NCI-H187 (cell line): ENCODE measurements at places on chromosomes 5 and 9.

- DNase-seq: no peak
Observed at GRCh38 chr5:56681346-56681745, 134.0 kb upstream of the MAP3K1 start.

DNA sequence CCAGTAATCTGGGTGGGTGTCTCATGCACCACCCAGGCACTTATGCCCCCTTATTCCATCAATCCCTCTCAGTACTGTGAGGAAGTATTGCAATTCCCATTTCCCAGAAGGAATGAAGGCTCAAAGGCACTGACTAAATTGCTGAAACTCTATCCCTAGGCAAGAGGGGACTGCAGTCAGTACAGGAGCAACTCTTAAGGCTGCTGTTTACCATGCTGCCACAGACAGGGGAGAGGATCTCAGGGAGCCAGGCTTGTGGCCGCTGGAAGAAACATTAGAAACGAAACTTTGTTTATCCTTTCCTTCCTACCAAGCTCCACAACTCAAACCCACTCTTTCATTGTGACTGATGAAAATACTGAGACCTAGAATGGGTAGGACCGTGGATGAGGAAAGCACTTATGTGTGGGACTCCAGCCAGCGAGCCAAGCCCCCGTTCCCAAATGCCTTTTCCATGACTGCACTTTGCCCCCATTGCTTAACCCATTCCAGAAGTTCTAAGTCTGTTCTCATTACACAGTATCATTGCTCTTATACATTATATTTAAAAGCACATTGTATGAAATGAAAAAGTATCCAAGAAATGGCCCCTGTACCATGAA, 54.3 kb downstream of the TLE1 start:
- no peak for DNase-seq

DNA sequence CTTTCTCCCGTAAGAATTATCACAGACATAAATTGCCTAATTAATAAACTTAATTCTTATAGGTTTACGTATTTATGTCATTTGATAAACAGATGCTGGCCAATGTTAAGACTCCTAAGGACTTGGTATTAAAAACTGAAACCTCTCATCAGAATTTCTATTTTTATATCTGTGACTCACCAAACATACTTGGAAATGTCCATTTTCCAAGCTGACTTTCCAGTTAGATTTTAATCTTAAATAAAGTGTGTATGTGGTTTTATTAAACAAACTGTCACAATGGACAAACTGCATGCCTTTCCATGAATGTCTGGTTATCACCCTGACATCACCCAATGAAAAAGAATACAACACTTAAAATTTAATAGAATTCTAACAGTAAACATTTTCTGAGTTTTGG, 12.6 kb upstream of the COL23A1 start:
- DNase-seq: no peak

- no peak for DNase-seq
Observed at GRCh38 chr5:126358525-126358924, 64.7 kb upstream of the GRAMD2B start.

- no peak for DNase-seq
Observed at GRCh38 chr9:128587453-128587852, 35.1 kb downstream of the SPTAN1 start.

GRCh38 chr9:136051837-136052471, 43.1 kb downstream of the NACC2 start:
- no peak for DNase-seq

DNA sequence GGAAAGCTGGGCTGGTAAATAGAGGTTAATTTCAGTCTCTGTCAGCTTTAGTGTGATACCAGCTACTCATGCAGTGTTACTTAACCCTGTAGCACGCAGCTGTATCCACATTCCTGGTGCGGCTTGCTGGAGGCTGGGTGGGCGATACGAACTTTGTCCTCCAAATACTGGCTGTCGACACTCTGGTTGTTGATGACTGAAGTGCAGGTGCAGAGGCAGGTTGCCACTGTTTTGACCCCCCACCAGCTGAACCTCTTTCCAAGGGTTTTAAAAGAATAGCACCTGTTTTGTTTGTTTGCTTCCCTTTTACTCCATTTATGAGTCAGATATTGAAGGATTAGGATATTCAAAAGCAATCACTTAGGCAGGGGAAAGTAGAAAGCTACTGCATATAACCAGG, 4.4 kb upstream of the RABGAP1 start:
- DNase-seq: no peak

DNA sequence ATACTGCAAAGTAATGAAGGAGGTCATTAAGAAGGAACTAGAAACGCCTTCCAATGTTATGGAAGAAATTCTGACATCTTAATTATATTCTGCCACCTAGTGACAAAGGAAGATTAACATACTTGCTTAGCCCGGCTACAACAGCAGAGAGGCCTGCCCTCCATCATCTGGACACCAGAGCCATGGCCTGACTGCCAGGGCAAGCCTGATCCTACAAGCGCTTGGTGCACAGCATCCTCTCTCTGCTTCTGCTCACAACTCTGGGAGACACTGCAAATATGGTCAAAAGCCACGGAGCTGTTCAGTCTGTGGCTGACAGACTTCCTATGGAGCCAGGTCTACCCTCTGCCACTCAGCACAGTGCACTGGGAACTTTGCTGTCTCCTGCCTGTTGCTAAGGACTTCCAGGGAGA, 87.3 kb upstream of the SLC44A1 start:
- no peak for DNase-seq

DNA sequence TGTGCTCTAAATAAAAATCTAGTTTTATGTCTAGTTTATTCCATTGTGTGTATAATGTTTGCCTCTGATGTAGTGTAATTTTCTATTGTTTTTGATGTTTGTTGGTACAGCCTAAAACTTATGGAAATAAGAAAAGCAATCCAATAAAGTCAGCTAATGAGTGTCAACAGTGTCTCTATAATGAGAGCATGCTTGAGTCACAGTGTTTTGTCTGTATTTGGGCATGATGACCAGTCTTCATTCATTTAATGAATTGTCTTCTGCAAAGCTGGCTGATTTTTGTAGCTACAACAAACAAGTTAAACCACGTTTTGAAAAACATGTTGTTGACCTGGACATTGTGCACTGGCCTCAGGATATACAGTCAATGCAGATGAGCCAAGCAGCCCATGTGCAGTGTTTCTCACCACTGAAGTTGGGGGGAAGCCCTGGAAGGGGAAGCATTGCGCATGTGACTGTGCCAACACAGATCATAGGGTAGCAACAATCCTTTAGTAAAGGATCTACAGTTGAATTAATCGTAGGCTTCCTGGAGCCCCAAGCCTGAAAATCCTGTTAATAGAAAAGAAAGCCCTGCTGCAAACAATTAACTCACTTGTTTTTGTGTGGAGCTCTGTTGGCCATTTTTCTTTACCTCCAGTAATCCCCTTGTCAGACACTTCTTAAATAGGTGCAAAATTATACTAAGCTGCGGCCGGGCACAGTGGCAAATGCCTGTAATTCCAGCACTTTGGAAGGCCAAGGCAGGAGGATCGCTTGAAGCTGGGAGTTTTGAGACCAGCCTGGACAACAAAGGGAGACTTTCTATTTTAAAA, 88.0 kb downstream of the INIP start:
- DNase-seq: no peak

- DNase-seq: no peak
Observed at GRCh38 chr5:169797577-169797976, 160.5 kb downstream of the DOCK2 start.

DNA sequence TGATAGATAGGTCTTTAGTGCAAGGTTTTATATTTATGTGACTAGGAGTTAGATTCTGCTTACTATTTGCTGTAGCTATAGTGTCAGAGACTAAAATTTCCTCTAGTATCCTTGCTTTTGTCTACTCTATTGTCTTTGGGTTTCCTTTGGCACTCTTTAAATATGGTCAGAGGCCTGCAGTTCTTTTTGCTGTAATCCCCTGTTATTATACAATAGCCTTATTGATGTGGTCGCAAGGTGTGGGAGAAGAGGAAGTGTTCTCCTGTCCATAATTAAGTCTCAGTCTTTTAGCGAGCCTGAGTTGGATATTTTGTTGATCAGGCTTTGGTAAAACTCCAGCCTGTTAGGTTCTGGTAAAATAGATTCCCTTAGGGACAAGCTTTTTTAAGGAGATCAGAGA, 34.9 kb downstream of the LURAP1L start:
- no peak for DNase-seq

DNA sequence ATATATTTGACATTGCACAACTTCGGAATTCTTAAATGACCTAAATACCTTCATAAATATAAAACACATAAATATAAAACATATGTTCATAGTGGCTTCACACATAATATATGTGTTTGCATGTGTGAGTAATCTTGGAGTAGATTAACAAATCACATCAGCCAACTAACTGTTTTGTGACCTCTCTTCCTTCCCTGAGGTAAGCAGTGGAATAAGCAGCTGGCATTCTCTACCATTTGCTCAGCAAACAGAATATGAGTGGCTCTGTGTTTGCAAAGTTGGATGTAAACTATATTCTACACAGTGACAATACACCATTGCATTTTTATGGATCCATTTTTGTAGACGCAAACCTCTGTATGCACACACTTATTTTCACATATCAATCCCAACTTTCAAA, 189.9 kb downstream of the ACER2 start:
- no peak for DNase-seq

GRCh38 chr5:773517-774264, 10.8 kb downstream of the ZDHHC11B start:
- DNase-seq: no peak

DNA sequence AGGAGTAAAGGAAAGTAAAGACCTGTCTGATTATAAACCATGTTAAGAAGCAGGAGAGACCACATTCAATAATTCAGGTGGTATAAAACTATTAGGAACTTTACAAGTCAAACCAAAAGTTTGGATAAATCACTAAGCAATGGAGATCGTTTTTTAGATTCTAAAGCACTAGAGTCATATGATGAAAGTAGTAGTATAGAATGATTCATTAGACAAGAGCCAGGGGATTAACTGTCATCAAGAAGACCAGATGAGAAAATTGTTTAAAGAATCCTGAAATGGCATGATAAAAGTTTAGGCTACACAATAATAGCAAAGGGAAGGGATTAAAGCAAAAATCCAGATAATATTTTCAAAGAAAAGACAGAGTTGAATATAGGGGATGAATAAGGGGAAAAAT, 12.9 kb upstream of the CARNMT1 start:
- DNase-seq: no peak

GRCh38 chr9:113541019-113541900, 77.7 kb downstream of the RGS3 start:
- no peak for DNase-seq

DNA sequence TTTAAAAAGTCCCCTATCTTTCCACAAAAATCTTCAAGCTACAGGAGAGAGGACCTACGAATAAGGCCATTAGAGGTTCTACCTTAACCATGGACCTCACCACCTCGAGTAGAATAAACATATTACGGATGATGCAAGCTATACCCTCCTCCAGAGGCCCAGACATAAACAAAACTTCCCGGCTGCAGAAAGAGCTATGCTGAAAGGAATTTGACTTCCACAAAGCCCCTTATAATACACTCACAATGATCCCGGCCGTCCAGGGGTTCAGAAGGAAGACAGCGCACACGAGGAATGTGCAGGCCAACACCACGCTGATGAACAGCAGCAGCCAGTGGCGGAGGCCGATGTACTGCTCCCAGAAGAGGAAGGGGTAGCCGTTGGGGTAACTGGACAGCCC, 59.0 kb downstream of the PTCH1 start:
- DNase-seq: no peak

GRCh38 chr9:105206821-105207699, 37.4 kb upstream of the SLC44A1 start:
- DNase-seq: no peak

- DNase-seq: no peak
Observed at GRCh38 chr9:86257391-86257790, 2.1 kb downstream of the C9orf153 start.

GRCh38 chr9:129343424-129344375, 165.6 kb upstream of the IER5L start:
- no peak for DNase-seq

DNA sequence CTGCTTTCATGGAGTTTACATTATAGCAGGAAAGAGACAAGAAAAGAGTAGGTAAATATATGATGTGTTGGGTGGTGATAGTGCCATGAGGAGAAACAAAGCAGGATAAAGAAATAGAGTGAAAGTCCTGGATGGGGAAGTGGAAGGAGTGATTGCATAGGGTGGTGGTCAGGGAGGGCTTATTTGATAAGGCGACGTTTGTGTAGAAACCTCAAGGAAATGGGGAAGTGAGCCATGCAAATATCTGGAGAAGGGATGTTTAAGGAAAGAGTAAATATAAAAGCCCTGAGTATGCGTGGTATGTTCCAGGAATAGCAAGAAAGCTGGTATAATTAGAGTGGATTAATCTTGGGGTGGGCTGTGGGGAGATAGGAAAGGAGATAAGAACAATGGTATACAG, 134.7 kb upstream of the SV2C start:
- DNase-seq: no peak

DNA sequence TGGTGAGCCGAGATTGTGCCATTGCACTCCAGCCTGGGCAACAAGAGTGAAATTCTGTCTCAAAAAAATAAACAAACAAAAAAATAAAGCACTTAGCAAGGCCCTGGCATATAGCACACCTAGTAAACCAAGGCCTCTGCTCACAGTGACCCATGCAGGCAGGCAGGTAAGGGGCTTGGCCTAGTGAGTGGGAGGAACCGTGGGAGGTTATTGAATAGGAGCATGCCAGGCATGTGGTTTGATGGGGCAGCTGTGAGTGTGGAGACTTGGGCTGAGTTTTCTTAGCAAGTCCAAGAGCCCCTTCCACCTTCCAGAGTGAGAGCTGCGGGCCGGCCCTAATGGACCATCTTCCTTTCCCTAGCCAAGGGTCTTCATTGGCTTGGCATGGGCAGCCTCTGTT, 4.5 kb upstream of the NDST1 start:
- no peak for DNase-seq

DNA sequence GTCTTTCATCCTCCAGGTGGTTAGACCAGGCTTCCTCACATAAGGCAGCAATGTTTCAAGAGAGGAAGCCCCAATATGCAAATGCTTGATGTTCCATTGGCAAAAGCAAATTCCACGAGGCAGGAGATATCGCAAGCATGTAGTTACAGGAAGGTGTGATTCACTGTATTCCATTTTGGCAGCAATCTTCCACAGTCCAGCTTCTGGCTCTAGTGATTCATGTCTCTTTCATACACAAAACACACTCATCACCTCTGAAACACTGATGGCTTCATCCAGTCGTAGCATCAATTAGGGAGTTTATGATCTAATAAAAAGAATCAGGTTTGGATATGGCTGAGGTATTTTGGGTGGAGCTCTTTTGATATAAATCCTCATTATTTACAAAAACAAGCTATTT, 552.2 kb upstream of the RIOK2 start:
- DNase-seq: no peak

GRCh38 chr9:128421482-128421996, 882 bp downstream of the CERCAM start:
- DNase-seq: no peak

GRCh38 chr9:107557236-107557990, 67.8 kb upstream of the KLF4 start:
- DNase-seq: no peak

- no peak for DNase-seq
Observed at GRCh38 chr5:21817668-21818369, 1035.3 kb downstream of the CDH12 start.
